Peyer's patch (tissue), 4 donors: ENCODE measurements at places on chromosomes 7 and 10. TPM values are rescaled to one million over a fixed set of nuclear protein-coding genes. Genes with fewer than 3 reads are reported as not detected.

Gene PLPP4
- not detected for total RNA-seq

Gene AMPH
- total RNA-seq = 0.57 TPM

Gene PPP1R17
- not detected for total RNA-seq

Gene HECW1
- 2.7 TPM for total RNA-seq

Gene CARD11
- 7.5 TPM for total RNA-seq

Gene AKR1C8
- 0.53 TPM for total RNA-seq

Gene SLC13A1
- 93.2 TPM for total RNA-seq

Gene HMX2
- total RNA-seq = 1.0 TPM

- H3K4me1 ChIP-seq = peaks cover 5% of the 10 kb centered on the region
- no peak overlapping the region for H3K27ac ChIP-seq
- H3K36me3 ChIP-seq = no peaks in the 10 kb centered on the region
- no peak overlapping the region for H3K4me3 ChIP-seq
- peak; percentile 66 for DNase-seq
- H3K27me3 ChIP-seq = no peaks in the 10 kb centered on the region
Measured at GRCh38 chr10:74738985-74739567, 87.3 kb upstream of the KAT6B start.

- H3K4me3 ChIP-seq = no peak overlapping the region
- no peaks in the 10 kb centered on the region for H3K4me1 ChIP-seq
- no peaks in the 10 kb centered on the region for H3K36me3 ChIP-seq
Measured at GRCh38 chr10:24331457-24331856, 122.5 kb downstream of the KIAA1217 start.

- H3K4me3 ChIP-seq = no peak overlapping the region
- no peaks in the 10 kb centered on the region for H3K4me1 ChIP-seq
- H3K27me3 ChIP-seq = no peaks in the 10 kb centered on the region
- H3K36me3 ChIP-seq = no peaks in the 10 kb centered on the region
Measured at GRCh38 chr7:134371536-134371935, 54.8 kb upstream of the SLC35B4 start.

DNA sequence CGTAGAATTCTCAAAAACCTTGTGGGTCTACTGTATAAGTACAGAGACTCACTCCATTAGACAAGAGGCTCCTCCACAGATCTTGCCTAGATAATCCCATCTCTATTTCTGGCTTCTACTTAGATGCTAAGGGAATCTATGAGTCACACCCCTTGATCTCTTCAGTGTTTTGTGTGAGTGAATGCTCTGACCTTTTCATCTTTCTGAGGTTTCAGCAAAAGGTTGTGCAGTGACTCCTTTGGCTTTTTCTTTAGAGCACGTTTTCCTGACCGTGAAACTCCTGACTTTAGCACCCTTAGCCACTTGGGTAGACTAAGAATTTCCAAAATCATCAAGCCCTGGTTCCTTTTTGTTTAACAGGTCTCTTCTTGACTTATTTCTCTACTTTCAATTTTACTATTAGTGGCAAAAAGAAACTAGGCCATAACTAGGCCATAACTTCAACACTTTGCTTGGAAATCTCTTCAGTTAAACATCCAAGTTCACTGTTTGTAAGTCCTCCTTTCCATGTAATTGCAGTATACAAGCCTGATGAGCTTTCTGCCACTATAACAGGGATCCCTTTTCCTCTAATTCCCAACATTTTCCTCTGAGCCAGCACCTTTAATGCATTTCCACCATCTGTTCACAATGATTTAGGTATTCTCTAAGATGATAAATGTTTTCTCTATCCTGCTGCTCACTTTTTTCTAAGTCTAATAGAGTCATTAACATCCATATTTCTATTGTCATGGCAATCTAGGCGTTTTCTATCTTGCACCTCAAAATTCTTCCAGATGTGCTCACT is 19.4 kb downstream of the COPG2 start:
- H3K27ac ChIP-seq = no peak overlapping the region
- H3K27me3 ChIP-seq = no peaks in the 10 kb centered on the region
- no peak overlapping the region for H3K4me3 ChIP-seq

DNA sequence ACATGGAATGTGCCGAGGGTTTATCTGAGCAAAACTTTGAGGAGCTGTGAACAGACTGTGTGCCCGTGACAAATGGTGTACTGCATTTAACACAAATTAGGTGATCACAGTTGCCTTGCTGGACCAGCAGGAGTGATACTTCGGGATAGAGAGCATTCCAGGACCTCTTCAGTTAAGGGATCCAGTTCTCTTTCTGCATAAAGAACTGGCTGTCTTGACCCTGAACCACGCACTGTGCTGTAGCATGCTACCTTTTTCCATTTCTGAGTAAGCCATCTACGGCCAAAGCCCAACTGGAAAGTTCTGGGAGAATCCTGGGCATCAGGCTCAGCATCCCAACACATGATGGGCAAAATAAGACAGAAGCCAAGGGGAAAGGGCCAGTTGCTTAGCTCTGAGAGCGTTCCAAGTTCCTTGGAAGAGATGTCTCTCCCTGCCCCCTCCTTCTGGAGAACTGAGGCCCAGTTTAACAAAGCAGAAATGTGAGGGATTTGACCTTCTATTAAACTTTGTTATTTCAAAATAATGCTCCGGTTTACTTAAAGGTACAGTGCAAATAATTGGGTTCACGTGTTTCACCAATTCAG is 37.9 kb upstream of the ADD3 start:
- H3K27ac ChIP-seq = no peak overlapping the region
- no peaks in the 10 kb centered on the region for H3K36me3 ChIP-seq
- DNase-seq = no peak
- H3K27me3 ChIP-seq = no peaks in the 10 kb centered on the region
- no peak overlapping the region for H3K4me3 ChIP-seq
- H3K4me1 ChIP-seq = peaks cover 4% of the 10 kb centered on the region

- H3K36me3 ChIP-seq = no peaks in the 10 kb centered on the region
- H3K4me3 ChIP-seq = no peak overlapping the region
- no peak for DNase-seq
Measured at GRCh38 chr10:36556468-36556867, 568.9 kb upstream of the ANKRD30A start.

GRCh38 chr7:17185690-17186070 is 112.8 kb upstream of the AHR start:
- H3K4me1 ChIP-seq = no peaks in the 10 kb centered on the region
- no peak for DNase-seq
- H3K27ac ChIP-seq = no peak overlapping the region
- no peak overlapping the region for H3K4me3 ChIP-seq
- no peaks in the 10 kb centered on the region for H3K27me3 ChIP-seq

DNA sequence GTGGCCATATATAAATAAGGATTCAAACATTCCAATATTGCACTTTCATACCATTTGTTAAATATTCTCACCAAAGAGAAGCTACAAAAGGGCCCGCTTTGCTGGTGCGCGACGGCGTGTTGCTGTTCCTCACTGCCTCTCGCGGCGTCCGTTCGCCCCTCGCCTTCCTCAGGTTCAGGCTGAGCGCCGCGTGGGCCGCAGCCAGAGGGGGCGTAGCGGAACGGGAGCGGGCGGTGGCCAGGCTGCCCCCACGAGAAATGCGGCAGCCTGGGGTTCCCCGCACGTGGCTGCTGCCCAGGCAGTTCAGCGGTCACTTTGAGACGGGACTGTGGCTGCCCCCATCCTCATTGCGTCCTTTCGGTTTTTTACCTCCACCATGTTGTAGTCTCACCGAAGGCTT is 67.3 kb upstream of the VWDE start:
- H3K27ac ChIP-seq = no peak overlapping the region
- no peak for DNase-seq
- H3K36me3 ChIP-seq = no peaks in the 10 kb centered on the region
- H3K27me3 ChIP-seq = no peaks in the 10 kb centered on the region
- no peak overlapping the region for H3K4me3 ChIP-seq

GRCh38 chr10:108187408-108188012 is 1023.0 kb upstream of the SORCS1 start:
- DNase-seq = no peak
- H3K36me3 ChIP-seq = no peaks in the 10 kb centered on the region
- no peak overlapping the region for H3K4me3 ChIP-seq
- H3K4me1 ChIP-seq = no peaks in the 10 kb centered on the region
- H3K27ac ChIP-seq = no peak overlapping the region
- no peaks in the 10 kb centered on the region for H3K27me3 ChIP-seq

GRCh38 chr7:26992670-26993069 is 103.1 kb downstream of the HOXA1 start:
- DNase-seq = no peak
- no peaks in the 10 kb centered on the region for H3K36me3 ChIP-seq
- H3K27ac ChIP-seq = no peak overlapping the region
- no peak overlapping the region for H3K4me3 ChIP-seq
- no peaks in the 10 kb centered on the region for H3K4me1 ChIP-seq
- H3K27me3 ChIP-seq = no peaks in the 10 kb centered on the region

DNA sequence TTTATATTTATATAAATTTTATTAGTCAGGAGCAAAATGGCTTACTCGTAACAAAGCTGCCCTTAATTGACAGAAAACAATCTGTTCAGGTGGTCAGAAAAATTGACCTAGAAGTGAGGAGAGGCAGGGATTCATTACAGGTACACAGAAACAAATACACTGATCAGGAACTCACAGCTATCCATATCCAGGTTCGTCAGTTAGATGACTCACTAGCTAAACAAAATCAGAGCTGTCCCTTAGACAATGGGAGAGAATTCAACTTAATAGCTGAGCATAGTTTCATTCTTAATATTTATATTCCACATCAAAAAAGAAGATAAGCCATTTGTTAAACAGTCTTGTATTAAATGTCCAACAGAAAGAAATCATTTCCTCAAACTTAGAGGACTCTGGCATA is 41.7 kb downstream of the HYCC1 start:
- no peak for DNase-seq
- no peak overlapping the region for H3K27ac ChIP-seq
- H3K36me3 ChIP-seq = no peaks in the 10 kb centered on the region
- H3K4me1 ChIP-seq = no peaks in the 10 kb centered on the region
- H3K4me3 ChIP-seq = no peak overlapping the region

GRCh38 chr10:55183993-55184392 is 383.0 kb upstream of the PCDH15 start:
- no peaks in the 10 kb centered on the region for H3K36me3 ChIP-seq
- no peak overlapping the region for H3K4me3 ChIP-seq
- DNase-seq = no peak

GRCh38 chr7:133703547-133703946 is 423.6 kb upstream of the LRGUK start:
- H3K27me3 ChIP-seq = no peaks in the 10 kb centered on the region
- DNase-seq = no peak
- H3K36me3 ChIP-seq = no peaks in the 10 kb centered on the region
- H3K27ac ChIP-seq = no peak overlapping the region

GRCh38 chr10:5830629-5831445 is 17.6 kb upstream of the GDI2 start:
- H3K4me1 ChIP-seq = no peaks in the 10 kb centered on the region
- H3K4me3 ChIP-seq = no peak overlapping the region
- no peaks in the 10 kb centered on the region for H3K27me3 ChIP-seq
- H3K36me3 ChIP-seq = no peaks in the 10 kb centered on the region
- no peak overlapping the region for H3K27ac ChIP-seq

DNA sequence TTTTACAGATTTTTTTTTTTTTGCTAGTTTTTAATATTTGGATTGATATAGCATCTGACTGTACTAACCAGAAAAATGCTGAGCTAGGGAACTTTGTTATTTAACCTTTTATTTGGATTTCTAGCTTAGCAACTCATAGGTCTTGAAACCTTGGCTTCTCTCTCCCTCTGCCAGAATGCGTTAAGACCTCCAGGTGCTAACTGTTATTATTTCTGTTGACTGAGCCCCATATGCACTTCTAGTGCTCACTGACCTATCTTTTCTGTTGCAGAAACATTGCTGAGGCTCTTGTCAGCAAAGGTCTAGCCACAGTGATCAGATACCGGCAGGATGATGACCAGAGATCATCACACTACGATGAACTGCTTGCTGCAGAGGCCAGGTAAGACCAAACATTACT is 143.6 kb downstream of the LRRC4 start:
- H3K27me3 ChIP-seq = no peaks in the 10 kb centered on the region
- H3K36me3 ChIP-seq = no peaks in the 10 kb centered on the region
- no peaks in the 10 kb centered on the region for H3K4me1 ChIP-seq
- no peak for DNase-seq
- H3K4me3 ChIP-seq = no peak overlapping the region

GRCh38 chr10:11326913-11327616 is 284.4 kb downstream of the USP6NL start:
- no peak overlapping the region for H3K27ac ChIP-seq
- no peak overlapping the region for H3K4me3 ChIP-seq
- H3K27me3 ChIP-seq = no peaks in the 10 kb centered on the region
- no peaks in the 10 kb centered on the region for H3K4me1 ChIP-seq
- no peak for DNase-seq
- no peaks in the 10 kb centered on the region for H3K36me3 ChIP-seq

DNA sequence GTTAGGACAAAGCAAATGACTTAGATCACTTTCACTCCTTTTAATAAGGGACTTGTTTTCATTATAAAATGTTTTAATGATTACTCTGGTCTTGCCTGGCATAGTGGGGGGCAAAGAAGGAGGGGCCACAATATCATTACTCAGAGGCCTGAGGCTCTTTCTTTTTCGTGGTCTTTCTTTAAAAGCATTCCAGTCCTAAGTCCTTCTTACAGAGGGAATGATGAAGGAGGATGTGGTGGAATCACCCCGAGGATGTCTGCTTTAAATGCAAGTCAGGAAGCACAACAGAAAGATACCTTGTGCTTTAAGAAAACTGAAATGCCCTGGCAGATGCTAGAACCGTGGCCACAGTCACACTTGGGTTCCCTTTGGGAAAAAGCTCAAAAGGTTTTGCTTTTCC is 379.1 kb downstream of the INHBA start:
- H3K27me3 ChIP-seq = no peaks in the 10 kb centered on the region
- H3K36me3 ChIP-seq = no peaks in the 10 kb centered on the region
- H3K4me1 ChIP-seq = no peaks in the 10 kb centered on the region
- no peak overlapping the region for H3K27ac ChIP-seq

GRCh38 chr10:87721781-87722180 is 62.1 kb downstream of the PAPSS2 start:
- H3K4me1 ChIP-seq = no peaks in the 10 kb centered on the region
- no peak for DNase-seq
- no peak overlapping the region for H3K4me3 ChIP-seq
- H3K27ac ChIP-seq = no peak overlapping the region

GRCh38 chr10:125089469-125089868 is 70.9 kb downstream of the CTBP2 start:
- no peak overlapping the region for H3K27ac ChIP-seq
- no peaks in the 10 kb centered on the region for H3K27me3 ChIP-seq
- no peak for DNase-seq
- no peaks in the 10 kb centered on the region for H3K4me1 ChIP-seq

- H3K36me3 ChIP-seq = no peaks in the 10 kb centered on the region
- no peak overlapping the region for H3K4me3 ChIP-seq
- H3K4me1 ChIP-seq = peaks cover 18% of the 10 kb centered on the region
- H3K27ac ChIP-seq = peak overlapping the region; percentile 43
- DNase-seq = peak; percentile 74
Measured at GRCh38 chr10:12484941-12485805, 135.8 kb downstream of the CAMK1D start.

DNA sequence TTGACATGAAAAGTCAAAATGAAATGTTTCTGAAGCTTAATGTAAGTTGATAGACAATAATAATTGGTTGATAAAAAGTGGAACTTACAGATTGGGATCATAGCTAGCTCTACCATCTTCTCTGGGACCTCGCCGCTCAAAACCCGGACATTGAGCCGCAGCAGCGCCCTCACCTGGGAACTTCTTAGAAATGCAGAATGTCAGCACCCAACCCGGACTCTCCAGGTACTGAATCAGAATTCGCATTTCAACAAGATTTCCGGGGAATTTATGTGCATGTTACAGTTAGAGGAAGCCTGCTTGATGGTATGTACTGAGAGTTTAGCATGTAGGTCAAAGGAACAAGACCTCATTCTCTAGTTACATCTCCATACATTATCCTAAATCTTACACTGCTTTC is 36.7 kb upstream of the ABLIM1 start:
- no peak overlapping the region for H3K4me3 ChIP-seq
- no peaks in the 10 kb centered on the region for H3K4me1 ChIP-seq
- DNase-seq = peak; percentile 59
- H3K36me3 ChIP-seq = no peaks in the 10 kb centered on the region

GRCh38 chr7:18706670-18707069 is 211.1 kb downstream of the HDAC9 start:
- no peak overlapping the region for H3K4me3 ChIP-seq
- DNase-seq = no peak
- no peaks in the 10 kb centered on the region for H3K4me1 ChIP-seq
- no peaks in the 10 kb centered on the region for H3K27me3 ChIP-seq
